ENCODE measurements at places on chromosomes 1 and 21.

GRCh38 chr1:6180268-6180706 lies at the start of gene CHD5:
CHD5 (minus strand) TSS chr1:6180321; CDS start chr1:6180023, 298 bp downstream.
- DNase-seq: no peak

DNA sequence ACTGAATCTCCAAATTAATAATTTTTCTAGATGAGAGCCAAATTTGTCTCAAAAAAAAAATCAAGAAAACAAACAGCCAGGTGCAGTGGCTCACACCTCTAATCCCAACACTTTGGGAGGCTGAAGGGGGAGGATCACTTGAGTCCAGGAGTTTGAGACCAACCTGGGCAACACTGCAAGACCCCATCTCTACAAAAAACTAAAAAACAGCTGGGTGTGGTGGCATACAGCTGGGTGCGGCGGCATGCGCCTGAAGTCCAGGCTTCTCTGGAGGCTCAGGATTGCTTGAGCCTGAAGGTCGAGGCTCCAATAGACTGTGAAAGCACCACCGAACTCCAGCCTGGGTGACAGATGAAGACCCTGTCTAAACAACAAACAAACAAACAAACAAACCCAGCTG lies 14.0 kb downstream of the ACBD3 start:
- DNase-seq: no peak

DNA sequence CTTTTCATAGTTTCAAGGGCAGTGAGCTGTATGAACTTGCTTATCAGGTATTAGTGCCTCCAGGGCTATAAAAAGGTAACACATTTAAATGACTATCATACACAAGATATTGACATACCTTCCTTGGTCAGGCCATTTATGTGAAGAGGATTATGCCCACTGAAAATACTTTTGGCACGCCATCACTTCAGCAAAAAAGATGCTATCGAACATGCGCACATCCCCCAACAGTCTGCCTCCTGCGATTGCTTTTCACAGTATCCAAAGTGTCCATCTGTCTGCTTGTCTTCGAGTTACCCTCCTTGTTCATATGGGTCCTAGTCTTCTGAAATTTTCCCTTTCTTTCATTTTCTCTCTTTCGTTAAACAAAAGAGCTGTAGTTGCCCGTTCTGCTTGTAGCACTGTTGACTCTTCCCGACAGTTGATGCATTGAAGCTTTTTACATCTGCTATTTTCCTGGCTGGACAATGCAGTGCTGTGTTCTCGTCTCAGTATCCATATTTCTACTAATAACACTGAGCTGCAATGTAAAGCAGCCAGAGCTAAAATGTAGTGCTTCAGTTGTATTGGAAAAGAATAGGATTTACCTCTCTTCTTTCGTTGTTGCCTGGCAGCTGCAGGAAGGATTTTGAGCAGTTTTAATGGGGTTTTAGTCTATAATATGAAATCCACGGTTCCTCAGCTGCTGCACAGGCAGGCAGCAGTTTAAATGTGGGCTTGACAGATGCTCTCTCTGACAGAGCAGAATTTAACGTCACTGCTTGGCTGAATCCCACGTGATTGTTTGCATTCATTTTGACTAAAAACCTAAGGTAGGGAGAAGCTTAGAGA lies at the start of gene B3GALT2:
B3GALT2 (minus strand) TSS at position 713 of the 831 bp plus-strand sequence. CDS start 5,051 bp downstream, outside the sequence.
- DNase-seq: peak; percentile 5

- DNase-seq: peak; percentile 57
Observed at GRCh38 chr1:44677201-44677766, 2.8 kb downstream of the ARMH1 start.

GRCh38 chr1:1124786-1125642 lies 9.1 kb upstream of the C1orf159 start:
- no peak for DNase-seq

- no peak for DNase-seq
Observed at GRCh38 chr1:235002706-235003300, 125.8 kb downstream of the TOMM20 start.

DNA sequence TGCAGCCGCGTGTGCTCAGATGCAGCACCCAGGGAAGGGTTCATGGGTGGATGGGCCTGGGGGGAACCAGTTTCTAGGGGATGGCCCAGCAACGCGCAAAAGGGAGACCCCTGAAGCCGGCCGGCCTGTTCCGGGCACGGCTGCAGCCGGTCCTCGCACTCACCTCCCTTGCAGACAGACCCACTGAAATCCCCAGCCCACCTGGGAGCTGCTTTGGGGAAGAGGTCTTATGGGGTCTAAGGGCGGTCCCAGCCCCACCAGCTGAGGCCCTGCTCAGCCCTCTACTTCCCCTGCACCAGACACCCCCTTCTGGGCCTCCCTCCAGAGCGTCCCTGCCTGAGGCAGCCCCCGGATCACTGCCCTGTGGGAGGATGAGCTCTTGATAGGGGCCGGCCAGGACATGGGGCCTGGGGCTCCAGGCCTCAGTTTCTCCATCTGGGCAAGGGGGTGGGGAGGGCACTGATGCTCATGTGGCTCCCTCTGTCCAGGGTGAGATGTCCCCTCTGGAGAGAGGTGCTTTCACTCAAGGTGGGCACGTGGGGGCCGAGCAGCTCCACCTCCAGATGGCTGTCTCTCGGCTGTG lies 20.0 kb upstream of the TTC34 start:
- no peak for DNase-seq

Data from AG08395 (cell line).